NCI-H345 (cell line): ENCODE measurements at places on chromosomes 2 and 18.

DNA sequence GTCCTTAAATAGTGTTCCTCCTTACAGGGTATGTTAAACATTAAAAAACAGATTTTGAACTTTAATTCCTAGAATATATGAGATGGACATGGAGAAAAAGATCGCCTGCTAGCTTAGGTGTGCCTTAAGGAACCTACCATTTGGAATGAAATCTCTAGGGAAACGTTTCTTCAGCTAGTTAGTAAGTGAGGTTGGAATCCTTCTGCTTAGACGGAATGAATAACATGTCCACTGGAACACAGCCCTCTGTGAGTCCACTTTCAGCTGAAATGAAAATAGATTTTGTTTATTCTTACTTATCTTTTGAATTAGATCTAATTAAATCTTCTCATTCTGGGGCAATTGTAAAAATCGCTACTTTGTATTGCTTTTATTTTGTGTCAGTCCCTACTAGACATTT lies 28.4 kb downstream of the NAB1 start:
- no peak for DNase-seq

GRCh38 chr2:232697807-232698110 lies 628 bp downstream of the GIGYF2 start:
- peak; percentile 29 for DNase-seq

DNA sequence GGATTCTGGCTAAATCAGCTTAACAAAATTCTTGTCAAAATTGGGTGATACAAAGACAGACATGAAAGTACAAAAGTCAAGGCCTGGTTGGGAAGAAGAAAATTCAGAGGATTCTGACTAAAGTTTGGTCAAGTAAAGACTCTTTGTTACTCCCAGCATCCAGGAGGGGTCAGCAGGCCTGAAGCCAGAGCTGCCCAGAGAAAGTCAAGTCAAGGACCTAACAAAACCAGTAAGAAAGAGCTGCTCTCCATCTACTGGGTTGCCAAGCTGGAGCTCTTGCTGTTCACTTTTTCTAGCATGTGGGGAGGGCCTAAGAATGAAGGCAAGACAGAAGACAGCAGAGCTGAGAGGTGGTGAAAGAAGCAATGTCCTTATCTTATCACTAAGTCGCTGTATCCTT lies 143.3 kb downstream of the C1D start:
- no peak for DNase-seq

- DNase-seq: no peak
These were observed 3.3 kb downstream of the CDH7 start for GRCh38 chr18:65754121-65754520.

- DNase-seq: no peak
These were observed 206.1 kb upstream of the HDAC4 start for GRCh38 chr2:239606741-239607516.

DNA sequence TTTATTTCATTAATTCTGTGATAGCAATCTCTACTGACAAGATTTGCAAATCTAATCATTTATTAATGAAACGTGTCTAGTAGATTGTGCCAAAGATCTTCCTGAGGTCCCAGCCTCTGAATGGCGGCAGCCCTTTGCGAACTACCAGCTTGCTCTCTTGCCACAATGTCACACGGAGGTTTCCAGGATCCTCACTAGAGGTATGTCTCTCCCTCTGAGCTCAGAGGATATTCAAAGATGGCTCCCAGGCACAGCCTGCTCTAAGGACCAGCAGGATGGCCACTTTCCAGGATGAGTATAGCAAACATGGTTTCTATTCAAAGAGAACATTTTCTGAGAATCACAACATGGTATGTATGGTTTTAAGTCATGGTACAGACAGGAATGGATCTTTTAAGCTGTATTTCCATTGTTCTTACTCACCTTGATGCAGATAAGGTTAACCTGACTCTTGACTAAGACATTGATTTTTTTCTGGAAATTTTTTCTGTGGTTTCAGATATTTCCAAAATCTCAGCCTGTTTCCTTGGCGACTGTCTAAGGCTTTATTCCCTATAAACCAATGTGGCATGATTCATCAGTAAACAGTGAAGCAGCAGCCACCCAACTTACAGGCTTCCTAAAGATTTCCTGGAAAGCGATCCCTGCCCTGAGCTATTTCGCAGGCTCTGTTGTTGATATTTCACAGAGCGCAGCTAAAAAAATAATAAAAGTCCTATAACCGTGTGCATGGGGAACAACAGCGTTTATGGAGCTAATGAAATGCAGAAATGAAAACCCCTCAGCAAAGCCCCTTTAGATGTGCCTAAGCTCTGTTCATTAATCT lies 54.1 kb upstream of the KLF7 start:
- no peak for DNase-seq

DNA sequence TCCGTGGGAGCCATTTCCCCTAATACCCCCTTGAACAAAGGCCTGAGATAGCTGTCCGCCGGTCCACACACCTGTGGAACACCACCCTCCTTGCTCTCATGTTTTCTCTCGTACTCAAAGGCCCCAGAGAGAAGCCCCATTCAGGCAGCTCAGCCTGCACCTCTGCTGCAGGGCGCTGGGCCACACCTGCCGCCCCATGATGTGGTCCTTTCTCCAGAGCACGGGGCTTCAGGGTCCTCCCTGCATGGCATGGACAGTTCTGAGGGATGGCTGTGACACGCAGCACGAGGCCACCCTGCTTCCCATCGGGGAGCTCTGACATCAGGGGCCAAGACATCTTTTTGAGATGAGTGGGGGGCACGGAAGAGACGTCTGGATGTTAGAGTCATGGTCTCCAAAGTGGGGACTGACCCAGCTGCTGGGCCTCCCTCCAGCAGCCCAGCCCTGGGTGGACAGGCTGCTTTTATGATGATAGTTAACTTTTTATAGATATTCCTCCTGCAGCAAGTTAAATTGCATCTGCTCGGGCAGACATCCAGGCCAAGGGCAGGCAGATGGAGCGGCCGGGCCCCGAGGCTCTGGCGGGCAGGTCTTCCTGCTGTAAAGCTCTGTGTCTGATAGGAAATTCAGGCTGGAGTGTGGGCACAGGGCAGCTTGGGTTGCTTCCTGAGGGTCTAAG lies 56.7 kb downstream of the SDC1 start:
- no peak for DNase-seq

DNA sequence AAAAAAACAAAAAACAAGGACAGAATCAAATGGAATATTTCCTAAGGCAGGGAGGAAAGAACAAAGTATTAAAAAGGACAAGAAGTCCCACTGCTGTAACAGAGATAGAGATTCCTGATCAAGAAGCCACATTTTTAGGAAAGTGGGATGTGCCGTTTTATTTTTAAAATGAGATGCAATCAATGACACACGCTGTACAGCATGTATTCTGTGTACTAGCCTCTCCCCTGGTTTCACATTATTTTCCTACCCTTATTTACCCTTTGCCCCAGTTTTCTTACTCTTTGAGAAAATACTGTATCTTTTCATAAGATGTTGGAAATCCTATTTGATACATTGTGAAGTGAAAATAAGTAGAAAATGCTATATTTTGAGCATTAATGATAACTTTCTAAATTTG lies 45.8 kb downstream of the E2F6 start:
- no peak for DNase-seq

GRCh38 chr18:54284535-54284934 lies 15.2 kb downstream of the POLI start:
- no peak for DNase-seq

GRCh38 chr18:69109686-69110085 lies 291.0 kb upstream of the DOK6 start:
- DNase-seq: no peak

DNA sequence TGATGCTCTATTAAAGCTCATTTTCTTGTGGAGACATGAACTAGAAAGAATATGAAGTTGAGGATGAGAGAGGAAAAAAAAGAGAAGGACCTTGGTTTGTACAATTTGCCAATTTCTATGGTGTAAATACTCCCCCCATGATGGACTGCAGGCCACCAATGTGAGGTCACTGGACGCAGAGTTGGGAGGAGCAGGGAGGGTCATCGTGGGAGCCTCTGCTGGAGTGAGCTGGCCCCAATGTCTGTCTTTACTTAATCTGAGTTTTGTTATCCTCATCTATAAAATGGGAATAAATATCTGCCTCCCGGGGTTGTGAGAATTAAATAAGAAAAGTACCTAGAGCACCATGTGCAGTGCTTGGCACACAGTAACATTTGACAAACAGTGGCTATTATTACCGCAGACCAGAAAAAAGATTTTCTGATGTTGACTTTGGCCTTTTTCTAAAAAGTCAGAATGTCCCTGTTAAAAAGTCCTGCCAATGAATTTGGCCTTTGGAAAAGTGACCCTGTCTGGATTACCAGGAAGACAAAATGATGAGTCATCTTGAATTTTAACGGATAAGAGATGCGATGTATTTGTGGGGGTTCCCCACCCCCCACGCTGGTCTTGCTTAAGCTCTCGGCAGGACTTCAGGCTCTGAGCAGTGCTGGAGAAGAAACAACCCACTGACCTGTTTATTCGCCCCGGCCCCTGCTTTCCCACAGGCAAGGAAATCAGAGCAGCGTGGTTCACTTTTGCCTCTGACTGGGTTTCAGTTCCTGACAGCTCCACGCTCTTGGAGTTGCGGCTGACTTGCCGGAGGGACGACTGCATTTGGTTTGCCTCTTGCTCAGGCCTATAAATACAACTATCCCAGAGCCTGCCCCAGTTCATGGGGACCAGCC lies 50.3 kb upstream of the FOSL2 start:
- DNase-seq: no peak

DNA sequence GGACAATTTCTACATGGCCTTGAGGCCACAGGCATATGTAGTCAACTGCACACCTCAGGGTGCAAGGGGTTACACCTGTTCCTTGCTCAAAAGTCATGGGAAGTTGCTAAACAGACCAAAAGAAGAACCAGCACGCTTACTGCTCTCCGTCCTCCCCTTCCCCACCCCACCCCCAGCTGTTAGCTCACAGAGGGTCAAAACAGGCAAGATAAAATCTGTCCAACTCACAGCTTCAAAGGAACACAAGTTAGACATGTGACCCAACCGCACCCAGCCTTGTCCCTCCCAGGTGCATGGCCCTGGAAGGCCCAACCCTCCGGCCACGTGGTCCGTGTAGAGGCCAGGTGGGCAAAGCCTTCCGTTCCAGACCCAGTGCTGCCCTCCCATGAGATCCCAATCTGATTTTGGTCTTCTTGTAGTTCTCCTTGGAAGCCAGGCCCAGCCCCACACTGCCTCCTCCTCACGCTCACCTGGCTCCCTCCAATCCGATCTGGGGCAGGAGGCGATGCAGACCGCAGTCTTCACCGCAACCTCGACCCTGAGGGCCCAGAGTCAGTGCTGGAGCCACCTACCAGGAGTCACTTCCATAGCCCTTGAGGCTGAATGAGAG lies 14.5 kb upstream of the ASPRV1 start:
- no peak for DNase-seq

GRCh38 chr2:111030260-111030891 lies 90.3 kb upstream of the BCL2L11 start:
- no peak for DNase-seq

DNA sequence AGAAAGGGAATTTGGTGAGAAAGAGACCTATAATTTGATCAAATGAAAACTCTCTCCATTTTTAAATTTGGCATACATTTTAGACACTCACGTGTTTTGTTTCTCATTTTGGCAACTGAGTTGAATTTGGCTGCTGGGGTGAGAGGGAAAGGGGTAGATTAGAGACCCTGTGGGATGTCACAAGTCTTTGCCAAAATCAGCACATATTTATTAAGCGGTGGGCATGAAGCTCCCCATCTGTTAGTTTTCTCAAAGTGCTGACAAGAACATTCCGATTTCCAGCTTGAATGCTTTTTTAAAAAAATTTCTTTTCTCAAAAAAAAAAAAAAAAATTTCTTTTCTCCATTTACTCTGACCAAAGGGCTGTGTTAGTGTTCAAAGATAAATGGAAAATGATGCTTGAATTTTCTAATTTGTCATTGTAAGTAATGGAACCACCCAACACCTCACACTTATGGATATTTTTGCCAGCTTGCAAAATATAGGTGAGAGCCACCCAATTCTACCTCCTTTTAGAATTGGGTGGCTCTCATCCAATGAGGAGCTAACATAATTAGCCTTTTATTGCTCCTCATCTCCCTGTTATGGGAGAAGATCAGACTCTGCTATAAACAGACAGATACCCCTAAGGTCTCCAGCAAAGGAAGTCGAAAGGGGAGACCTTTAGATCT lies 222.9 kb upstream of the FN1 start:
- DNase-seq: no peak

DNA sequence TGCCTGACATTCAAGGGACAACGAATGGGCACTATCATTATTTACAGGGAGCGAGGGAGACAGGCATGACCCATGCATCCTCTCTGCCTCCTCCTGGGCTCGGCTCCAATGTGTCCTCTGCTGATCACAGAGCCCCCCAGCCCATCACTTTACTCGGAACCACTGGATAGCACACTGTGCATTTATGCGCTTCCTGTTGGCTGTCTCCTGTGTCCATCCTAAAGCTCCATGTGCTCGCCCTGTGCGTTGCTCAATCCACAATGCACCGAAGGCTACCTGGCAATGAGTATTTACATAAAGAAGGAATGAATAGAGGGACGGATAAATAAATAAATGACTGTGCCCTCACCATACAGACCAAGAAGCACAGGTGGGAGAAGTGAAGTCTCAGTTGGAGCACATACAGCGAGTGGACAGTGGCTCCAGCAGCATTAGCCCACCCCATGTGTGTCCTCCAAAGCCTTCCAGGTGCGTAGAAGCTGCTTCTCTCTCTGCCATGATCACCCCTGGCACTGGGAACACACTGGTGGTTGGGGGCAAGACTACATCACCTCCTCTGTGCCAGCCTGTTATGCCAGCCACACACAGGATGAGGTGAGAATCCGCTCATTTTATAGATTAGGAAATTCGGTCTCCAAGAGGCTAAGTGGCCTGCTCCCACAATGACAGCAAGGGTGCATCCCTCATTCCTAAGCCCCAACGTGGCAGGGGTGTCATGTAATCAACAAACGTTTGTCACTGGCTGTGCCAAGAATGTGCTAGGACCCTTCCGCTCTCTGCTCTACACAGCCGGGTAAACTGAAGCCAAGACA lies 2.3 kb upstream of the GDF7 start:
- DNase-seq: no peak

- DNase-seq: no peak
These were observed 102.5 kb upstream of the CRIM1 start for GRCh38 chr2:36253086-36253485.

DNA sequence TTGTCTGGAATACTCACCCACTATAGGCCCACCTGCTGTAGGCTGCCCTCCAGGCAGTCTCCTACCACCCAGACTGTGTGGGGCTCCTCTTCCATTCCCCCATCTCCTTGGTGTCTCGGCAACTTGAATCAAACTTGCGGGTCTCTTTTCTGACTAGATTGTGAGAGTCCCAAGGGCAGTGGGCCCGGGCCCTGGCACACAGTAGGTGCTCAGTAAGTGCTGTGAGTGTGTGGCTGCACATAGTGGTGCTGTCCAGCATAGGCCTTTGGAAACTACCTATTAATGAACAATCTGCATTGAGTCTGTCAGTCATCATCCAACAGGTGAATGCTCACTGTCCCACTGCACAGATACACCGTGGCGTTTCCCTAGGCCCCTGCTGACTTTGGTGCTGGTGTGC lies 43.6 kb upstream of the ASB1 start:
- DNase-seq: no peak

GRCh38 chr2:149307014-149307413 lies 23.4 kb upstream of the LYPD6 start:
- DNase-seq: no peak
